Tongue (tissue), 3 donors: ENCODE measurements at places on chromosomes 2 and 18. TPM values are rescaled to one million over a fixed set of nuclear protein-coding genes. Genes with fewer than 3 reads are reported as not detected.

DNA sequence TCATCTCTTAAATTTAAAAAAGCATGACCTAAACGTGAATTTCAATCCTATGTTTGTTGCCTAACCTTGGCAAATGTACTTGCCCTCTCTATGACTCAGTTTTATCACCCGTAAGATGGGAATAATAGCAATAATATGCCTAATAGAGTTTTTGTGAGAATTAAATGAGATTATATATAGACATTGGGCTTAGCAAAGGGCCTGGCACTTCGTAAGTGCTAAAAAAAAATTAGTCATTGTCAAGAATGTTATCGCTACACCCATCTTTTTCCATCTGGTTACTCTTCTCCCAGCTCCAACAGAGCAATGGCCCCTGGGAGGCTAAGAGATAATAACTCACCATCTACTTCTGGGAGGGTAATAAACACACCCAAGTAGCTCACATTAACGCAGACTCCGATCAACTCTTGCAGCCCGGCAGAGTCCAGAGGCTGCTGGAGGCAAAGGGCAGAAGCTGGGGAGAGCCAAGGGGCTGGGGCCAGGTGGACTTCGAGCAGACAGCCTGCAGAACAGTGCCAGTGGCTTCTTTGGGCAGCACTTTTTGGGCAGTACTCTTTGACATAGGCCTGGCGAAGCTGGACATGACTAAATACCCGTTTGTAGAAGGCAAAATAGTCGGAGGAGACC, 63.9 kb upstream of the STPG4 start:
- DNase-seq: no peak

SCYGR4 gene
- total RNA-seq: not detected

GRCh38 chr2:197205585-197206215, 104.9 kb downstream of the ANKRD44 start:
- DNase-seq: no peak

GRCh38 chr2:3447789-3448317, 68.4 kb downstream of the TRAPPC12 start:
- peak; percentile 41 for DNase-seq

ALKAL2 gene
- total RNA-seq: 2.3 TPM

GRCh38 chr2:41966431-41966893, 81.4 kb upstream of the PKDCC start:
- peak; percentile 92 for DNase-seq

TSPYL6 gene
- 0.21 TPM for total RNA-seq

DNA sequence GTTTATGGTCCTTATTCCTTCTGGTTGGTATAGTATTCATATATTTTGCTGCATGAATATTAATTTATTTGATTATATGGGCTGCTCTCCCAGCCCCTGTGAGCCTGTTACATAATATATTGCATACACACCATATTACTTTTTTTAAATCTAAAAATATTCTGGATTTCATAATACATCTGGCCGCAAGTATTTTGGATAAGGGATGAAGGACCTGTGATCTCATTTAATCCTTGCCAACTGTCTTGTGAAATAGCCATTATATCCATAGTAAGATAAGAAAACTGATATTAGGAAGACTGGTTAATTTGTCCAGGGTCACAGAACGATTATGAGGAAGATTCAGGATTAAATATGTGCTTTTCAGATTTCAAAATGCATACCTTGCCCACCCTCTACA, 433.6 kb downstream of the LPIN1 start:
- DNase-seq: no peak

CRACDL gene
- total RNA-seq: 5.7 TPM

GRCh38 chr18:34787931-34788532, 77.9 kb downstream of the DTNA start:
- peak; percentile 85 for DNase-seq

- peak; percentile 54 for DNase-seq
Measured at GRCh38 chr2:73832930-73833329, 4.2 kb downstream of the STAMBP start.

- DNase-seq: no peak
Measured at GRCh38 chr2:168293766-168294165, 46.4 kb upstream of the STK39 start.

- DNase-seq: peak; percentile 48
Measured at GRCh38 chr2:48572816-48573215, 42.9 kb downstream of the STON1 start.

SLC16A14 gene
- 9.9 TPM for total RNA-seq

- DNase-seq: no peak
Measured at GRCh38 chr2:2033691-2034090, 289.4 kb upstream of the PXDN start.

ACAA2 gene
- 67.9 TPM for total RNA-seq

TMEM169 gene
- 1.4 TPM for total RNA-seq

- DNase-seq: no peak
Measured at GRCh38 chr2:200199005-200199404, 107.5 kb upstream of the SPATS2L start.

GAL3ST2 gene
- not detected for total RNA-seq

- DNase-seq: no peak
Measured at GRCh38 chr2:228649876-228650275, 468.4 kb upstream of the SPHKAP start.

DNA sequence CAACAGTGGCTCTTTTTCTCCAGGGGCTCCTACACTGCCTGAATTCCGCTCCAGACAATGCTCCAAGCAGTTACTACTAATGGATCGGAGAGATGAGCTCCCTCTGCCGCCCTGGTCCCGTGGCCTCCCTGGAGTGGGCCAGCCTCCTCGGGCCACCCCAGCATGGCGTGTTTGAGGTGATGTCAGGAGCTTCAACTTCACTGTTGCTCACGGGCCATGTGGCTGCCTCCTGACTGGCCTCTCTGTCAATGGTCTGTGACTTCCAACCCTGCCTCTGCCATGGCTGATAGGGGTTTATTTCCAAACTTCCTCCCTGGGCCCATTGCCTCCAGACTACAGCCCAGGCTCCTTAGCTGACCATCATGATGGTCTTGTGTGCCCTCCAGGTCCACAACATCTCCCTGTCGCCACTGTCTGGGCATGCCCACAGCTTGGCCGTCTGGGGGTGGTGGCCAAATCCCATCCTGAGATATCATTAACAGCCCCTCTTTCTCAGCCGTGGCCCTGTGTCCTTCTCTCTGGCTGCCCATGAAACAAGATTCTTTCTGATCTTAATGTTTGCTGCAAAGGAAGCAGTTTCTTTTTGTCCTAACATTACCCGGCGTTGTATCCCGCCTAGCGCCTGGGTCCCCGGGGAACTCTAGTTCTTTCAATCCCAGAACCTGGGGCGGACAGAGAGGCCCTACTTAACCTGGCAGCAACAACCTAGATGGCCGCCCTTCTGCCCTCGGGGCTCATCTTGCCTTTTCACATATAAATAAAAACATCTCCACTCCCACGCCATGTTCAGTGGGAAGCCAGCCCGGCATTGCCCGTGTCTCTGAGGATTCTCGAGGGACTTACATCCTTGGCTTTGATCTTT, 38.1 kb downstream of the ATOH8 start:
- no peak for DNase-seq

GRCh38 chr18:1392046-1392445, 487.4 kb downstream of the ADCYAP1 start:
- DNase-seq: no peak

DNA sequence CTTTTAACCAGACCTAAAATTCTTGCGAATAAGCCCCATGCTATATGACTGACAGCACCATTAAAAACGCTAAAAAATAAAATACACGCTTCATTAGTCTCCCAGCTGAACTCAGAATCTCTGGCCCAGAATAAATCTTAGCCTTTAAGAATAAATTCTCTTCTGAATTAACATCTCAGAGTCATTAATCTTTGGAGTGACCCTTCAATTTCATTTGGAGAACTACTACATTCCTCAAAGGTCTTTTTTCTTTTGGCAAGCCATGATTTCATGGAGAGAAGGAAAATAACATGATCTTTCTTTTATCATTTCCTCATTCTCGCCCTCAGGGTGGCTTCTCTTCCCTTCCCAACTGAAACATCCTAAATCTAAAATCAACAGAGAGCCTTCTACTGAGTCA, 259.0 kb downstream of the AFF3 start:
- DNase-seq: no peak

FOXD4L1 gene
- total RNA-seq: not detected

RESP18 gene
- total RNA-seq: not detected
